ENCODE measurements at places on chromosomes 16 and 17.
A peak's percentile ranks its signal among the peaks of the same experiment; 100 is the strongest.

DNA sequence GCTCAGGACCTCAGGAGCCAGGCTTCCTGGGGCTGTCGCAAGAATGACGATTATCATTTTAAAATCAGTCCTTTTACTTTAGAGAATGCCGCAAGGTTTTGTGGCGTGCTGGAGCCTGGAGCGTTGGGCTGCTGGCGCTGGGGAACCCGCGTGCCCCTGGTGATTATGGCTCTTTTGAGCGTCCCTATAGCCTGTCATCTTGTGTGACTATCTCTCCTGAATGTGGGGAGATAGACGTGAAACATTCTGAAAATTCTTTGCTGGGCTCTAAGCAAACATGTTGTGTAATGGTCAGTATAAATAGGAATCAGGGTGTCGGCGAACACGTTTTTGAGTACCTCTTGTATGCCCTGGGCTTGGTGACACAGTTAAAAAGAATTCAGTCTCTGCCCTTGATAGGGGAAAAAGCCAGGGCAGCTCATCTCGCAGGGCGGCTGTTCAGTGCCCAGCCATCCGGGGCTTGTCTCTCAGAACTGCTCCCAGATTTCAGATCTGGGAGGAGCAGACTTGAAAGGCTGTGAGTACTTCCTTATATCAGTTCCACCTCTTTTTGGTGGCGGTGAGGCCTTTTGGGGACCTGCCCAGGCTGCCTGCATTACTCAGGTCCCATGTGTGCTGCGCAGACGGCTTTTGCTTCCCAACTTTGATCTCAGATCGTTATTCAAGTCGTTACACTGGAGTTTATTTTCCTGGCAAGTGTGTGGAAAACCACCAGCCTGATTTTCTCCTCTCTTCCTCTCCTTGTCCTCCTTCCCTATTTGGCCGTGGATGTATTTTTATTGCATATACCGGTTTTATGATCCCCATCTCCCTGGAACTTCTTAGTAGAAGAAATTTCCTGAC is 973 bp downstream of the SLC7A6 start:
- DNase-seq: no peak

DNA sequence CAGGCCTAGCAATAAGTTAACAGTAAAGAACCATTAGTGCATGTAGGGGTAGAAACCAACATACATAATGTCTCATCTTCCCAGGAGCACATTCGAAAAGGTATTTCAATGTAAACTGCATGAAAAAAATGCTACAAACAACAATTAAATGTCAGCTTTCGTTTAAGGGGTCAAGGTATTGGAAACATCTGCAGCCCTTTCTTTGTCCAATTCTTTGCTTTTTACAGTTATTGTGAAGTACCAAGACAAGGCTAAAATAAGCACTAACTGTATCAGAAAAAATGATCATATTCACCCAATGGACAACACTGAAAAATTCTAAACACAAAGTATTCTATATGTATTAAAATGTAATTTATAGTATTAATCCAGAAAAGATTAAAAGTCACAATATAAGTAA is 37.9 kb downstream of the GPATCH8 start:
- DNase-seq: no peak

GRCh38 chr17:40961591-40961990 is 5.2 kb downstream of the KRT39 start:
- no peak for DNase-seq

GRCh38 chr16:84673203-84673535 is 24.9 kb downstream of the KLHL36 start:
- DNase-seq: no peak

DNA sequence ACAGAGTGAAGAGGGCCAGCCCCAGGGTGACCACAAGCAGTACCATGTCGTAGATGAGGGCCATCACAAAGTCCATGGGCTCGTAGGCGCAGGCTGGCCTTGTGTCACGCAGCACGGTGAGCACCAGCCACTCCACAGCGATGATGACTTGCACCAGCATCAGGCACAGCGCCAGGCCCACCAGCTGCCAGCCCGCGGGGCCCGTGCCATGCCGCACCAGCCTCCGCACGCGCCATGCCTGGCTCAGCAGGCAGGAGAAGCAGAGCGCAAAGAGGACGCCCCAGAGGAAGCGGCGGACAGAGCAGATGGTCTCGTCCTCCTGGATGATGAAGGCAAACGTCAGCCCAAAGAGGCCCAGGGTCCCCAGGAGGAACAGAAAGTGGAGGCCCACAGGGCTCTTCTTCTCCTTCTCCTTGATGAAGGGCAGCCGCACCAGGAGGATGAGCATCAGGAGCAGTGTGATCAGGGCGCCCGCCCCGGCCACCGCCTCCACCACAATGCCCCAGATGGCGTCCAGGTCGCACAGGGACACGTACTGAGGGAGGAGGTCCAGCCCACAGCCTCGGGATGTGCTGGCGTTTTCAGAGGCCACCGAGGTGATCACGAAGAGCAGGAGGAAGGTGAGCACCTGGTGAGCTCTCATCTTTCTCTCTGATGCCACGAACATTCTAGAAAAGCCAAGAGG is 12.3 kb downstream of the GPRC5B start:
- no peak for DNase-seq

GRCh38 chr17:11618861-11619566 is 20.7 kb downstream of the DNAH9 start:
- DNase-seq: no peak

DNA sequence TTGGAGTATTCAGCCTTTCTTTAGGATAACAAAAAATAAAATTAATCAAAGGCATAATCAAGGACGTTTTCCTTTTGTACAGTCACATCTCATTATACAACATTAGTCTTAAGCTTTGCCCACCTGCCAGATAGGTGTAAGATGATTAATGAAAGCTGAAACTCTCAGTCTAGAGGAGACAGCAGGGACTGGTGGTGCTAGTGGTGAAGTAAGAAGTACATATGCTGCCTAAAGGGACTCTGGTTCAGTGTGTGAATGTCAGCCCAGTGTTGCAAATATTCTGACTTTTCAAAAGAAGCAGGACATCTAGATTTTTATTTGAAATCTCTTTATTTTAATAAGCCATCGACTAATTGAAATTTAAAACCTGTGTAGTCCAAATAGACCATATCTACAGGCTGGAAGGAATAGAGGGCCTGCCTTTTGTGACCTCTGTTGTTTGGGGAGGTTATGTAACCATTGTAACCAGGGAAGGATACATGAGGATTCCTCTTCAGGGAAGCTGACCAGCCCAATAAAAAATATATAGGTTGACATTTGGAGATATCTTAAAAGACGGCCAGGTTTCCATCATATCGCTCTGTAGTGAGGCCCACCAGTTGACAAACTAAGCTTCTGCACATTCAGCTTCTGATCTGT is 54.1 kb downstream of the FTO start:
- DNase-seq: no peak

DNA sequence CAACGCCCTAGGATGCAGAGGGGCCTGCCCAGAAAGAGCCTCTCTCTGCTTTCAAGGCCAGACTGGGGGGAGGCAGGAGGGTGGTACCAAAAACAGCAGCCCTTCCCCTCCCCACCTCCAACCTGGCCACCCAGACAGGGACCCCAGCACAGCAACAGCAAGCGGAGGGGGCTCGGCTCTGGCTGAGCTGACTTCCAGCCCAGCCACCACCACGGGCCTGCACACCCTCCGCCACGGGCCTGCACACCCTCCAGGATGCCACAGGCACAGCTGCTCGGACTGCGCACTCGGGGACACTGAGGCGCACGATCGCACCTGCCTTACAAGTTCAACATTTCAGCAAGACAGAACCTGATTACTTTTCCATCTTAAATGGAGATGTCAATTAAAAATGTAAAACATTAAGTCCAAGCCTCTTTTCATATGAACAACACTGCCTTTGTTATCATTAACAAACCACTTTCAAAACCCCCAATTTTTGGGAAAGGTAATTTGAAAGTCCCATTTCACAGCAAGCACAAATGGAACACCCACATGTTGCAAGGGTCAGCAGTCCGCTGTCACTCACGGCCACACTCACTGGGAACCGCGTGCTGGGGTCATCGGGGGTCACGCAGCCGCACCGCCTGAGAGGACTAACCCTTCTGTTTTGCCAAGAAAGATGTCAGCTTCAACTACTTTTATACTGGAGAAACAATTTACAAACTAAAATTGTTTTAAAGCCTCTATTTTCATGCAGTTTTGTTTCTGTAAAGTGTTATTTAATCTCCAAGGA is 76.4 kb downstream of the ANKRD11 start:
- DNase-seq: no peak

DNA sequence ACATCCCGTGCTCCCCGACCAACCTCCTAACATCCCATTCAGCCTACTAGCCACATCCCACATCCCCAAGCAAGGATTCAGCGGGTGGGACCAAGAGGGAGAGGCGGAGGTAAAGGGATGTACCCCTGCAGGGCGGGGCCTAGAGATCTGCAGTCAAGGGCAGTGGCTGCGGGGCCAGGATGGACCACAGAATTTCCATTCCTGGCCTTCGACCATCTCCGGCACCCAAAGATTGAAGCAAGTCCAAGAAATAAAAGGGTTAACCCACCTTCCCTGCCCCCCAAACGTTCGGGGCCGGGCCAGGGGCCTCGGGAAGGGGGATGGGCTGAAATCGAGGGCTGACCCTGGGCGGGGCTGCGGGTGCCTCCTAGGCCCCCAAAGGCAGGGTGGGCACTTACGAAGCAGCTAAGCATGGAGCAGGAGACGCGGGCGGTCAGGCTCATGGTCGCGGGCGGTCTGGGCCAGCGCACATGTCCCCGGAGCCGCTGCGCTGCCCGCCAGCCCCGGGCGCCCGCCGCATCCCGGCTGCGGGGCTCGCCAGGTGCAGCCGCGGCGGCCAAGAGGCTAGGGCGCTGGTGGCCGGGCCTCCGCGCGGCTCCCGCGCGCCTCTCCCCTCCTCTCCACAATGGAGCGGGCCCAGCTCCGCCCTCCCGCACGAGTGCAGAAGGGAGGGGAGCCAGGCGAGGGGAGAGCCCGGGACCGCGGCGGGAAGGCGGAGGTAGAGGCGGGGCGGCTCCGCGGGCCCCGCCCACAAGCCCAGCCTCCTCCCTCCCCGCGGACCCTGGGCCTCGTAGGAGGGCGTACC is at the start of gene MTMR4:
Gene MTMR4 (minus strand): TSS at position 674 of the 805 bp plus-strand sequence. CDS start 231 bp downstream, at position 443.
- peak; percentile 84 for DNase-seq

DNA sequence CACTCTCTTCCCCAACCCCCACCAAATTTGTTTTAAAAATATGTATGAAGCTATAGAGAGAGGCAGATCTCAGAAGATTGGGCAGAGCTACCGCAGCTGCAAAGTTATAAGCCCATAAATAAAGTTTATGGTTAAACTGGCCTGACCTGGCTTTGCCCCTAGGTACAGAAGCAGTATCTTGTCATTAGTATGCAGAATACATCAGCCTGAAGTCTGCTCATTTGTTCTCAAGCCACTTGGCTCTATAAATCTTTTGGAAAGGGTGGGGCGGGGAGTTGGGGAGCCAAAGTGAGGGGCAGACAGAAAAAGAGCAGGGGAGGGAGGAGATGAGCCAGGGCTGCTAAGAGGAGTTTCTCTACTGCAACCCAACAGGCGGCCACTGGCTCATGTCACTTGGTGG is 113.2 kb downstream of the SOX9 start:
- no peak for DNase-seq
